ENCODE measurements at places on chromosomes 2 and 18.
A peak's percentile ranks its signal among the peaks of the same experiment; 100 is the strongest.

GRCh38 chr2:218285604-218286003 lies 6.7 kb downstream of the TMBIM1 start:
- no peak for DNase-seq

DNA sequence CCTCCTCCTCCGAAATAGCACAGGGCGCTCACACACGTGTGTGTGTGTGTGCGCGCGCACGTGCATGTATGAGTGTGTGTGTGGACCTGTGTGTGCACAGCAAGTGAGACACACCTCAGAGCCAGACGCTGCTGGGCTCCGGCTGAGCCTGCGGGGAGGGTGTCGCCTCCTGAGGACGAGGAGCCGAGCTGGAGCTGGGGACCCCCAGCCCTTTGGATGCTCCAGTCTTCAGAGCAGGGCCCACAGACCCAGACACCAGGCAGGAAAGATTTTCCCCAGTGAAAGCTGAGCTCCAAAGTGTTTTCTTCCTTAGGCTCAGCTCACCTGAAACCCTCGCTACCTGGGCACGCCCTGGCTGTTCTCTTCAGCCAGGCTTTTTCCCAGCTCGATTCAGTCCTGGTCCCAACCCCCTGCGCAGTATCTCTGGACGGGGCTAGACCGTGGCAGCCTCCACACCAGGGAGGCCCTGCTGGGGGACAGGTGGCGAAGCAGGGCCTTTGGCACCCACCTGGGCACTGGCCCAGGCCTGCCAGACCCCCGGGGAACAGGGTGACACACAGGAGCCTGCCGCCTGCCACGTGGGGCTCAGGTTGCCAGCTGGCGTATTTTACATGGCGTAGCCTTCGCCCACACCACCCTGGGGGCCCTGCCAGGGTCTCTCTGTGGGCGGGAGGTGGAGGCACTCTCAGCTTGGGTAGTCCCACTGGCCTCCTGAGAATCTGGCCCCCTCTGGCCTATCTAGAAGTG lies 36.2 kb downstream of the PDIA6 start:
- DNase-seq = no peak

- DNase-seq = no peak
These were observed 76.9 kb upstream of the UNC80 start for GRCh38 chr2:209694748-209695147.

DNA sequence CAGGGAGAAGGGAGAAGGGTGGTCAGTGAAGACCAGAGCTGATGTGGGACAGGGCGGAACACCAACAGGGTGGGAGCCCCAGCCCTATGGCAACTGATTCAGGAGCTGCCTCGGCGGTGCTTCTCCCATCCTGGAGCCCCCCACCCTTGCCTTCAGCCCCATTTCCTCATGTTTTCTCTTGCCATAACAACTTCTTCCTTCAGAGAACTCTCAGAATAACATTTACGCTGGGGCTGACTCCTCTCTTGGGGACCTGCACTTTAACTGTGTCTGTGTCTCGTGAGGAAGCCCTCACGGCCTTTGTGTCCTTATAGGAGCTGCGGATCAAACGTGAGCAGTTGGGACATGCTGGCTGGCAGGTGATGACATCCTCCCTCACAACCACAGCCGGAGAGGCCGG lies 116.4 kb upstream of the SNTG2 start:
- no peak for DNase-seq

GRCh38 chr2:24509425-24509824 lies 18.4 kb downstream of the NCOA1 start:
- no peak for DNase-seq

DNA sequence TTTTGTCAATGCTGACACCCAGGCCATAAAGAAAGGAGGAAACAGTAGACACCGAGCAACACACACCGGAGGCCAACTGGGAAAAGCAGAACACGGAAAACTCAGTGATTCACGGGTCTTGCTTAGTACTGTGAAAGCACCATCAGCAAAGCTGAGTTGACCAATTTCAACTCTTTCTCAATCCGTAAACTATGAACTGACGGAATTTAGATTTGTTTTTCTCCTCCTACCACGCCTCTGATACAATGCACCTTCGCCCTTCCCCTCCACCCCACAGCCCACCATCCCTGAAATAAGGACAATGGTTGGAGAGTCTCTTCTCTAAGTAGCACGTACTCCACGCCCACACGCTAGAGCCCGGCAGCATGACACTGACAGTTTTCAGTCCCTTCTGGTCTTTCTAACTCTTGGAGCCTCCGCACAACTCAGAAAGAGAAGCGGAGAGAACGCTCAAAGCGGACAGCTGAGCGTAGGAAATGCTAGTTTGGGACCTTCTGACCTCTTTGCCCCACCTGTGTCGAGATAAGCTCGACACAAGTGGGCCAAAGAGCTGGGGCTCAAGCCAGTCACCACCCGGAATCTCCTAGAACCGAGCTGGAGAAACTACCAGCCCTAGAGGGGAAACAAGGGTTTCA lies 669 bp downstream of the LNPK start:
- DNase-seq = peak; percentile 68

DNA sequence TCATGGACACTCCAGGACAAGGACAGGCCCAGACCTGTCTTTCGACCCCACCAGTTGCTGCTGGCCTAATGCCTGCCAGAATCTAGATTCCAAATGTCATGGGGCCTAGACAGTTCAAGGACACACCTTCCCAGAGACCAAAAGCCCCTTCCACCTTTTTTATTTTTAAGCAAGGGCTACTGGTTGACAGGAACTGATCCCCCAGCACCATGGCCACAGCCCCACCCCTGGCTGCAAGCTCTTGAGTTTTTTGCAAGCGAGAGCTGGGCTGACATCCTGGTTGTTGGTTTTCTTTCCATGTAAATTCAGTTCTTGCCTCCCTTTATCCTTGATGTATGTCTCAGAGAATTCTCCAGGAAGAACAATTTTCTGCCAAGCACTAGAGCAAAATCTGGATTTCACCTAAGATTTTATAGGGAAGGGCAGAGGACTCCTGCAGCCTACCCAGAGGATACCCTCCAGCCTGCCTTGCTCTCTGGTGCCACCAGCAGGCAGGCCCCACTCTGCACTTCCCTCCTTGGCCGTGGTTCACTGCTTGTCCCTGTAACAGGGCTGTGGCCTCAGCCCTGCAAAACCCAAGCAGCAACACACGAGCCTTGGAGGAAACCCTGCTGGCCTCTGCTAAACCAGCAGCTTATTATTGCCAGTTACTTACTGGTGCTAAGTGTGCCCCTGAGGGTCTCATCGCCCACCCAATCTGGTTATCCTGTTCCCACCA lies 97.7 kb downstream of the TWIST2 start:
- peak; percentile 11 for DNase-seq

DNA sequence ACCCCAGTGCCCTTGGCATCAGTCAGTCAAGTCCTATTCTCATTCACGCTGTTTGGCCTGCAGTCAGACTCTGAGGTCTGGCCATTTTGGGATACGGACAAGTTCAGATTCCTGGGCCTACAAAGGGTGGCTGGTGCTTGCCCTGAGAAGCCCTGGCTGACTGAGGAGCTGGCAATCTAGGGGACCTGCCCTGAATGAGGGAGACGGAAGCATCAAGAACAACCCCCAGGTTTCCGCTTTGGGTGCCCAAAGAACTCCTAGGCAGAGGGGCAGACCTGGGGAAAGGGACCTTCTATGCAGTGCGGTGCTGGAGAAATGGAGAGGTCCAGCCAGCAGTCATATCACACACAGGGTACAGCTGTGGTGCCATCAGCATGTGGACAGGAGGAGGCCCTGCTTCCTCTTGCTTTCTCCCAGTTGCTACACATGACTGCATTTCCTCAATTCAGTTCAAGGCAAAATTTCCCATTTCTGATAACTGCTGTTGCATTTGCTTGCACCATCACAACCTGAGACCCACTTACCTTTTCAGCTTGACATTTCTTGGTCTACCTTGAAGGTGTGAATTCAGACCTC lies 70.9 kb upstream of the LGALSL start:
- no peak for DNase-seq

- peak; percentile 25 for DNase-seq
These were observed 286.4 kb upstream of the PARD3B start for GRCh38 chr2:204258890-204259289.

DNA sequence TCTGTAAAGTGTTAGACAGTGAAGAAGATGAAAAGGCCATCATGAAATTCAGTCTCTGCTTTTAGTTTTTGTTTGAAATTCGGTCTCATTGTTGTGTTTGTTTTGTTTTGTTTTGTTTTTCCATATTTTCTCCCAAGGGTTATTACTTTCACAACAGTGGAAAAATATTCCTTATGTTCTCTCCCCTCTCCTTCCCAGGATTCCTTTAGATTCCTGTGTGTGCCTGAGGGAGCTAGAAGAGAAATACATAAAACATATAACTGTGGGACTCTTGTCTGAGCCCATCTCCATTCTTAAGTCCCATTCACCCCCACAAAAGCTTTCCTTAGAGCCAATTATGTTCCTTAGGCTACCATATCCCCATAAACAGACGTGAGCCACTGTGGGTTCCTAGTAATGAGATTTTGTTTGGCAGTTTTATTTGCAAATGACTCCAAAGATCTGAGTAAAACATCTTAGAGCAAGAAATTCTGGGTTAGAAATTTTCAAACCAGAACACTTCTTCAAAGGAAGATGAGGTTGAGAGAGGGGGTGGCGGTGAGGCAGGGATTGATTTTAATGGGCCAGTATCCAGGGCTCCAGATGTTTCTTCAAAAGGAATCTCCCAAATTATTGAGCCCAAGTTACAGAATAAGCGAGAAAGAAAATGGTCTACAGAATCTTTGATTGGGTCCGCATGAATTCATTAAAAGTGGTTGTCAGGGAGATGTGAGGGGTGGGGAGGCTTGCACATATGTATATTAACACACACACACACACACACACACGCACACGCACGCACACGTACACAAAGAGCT lies 157.8 kb upstream of the TNP1 start:
- DNase-seq = no peak

- DNase-seq = no peak
These were observed 103.1 kb upstream of the FIGN start for GRCh38 chr2:163838890-163839289.

DNA sequence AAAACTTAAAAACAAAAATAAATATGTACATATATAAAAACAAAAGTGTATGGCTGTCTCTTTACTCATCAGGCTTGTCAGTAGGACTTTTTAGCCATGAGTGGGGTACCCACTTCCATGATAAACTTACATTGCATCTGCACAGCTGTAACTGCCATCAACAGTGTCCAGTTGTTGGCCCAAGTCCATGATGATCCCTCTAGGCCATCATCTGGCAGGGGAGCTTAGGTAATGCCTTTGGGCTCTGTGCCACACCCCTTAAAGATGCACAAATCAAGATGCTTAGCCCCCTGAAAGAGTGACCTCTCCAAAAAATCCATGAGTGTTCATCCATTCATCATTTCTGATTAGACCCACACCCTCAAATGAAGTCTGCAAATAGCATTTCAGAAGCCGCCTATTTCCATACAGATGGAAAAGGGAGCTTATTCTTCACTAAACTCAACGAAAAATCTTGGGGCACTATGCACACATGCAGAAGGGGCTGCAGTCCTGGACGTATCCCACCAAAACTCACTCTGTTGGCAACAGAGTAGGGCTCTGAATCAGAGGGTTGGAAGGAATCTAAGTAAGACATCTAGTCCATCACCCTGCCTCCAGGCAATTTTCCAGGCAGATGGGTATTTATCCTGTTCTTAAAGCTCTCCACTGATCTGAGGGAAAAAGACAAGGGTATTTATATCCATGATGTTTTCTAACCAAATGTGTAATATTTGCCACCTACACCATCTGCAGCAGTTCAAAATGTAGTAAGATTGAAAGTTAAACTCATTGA lies 691.0 kb downstream of the ZEB2 start:
- DNase-seq = peak; percentile 4
